ENCODE measurements at places on chromosomes 7 and 10.

GRCh38 chr10:109773288-109774120 is 149.8 kb downstream of the XPNPEP1 start:
- no peak for ATAC-seq

GRCh38 chr10:11026773-11027172 is 9.1 kb downstream of the CELF2 start:
- ATAC-seq, result no peak

DNA sequence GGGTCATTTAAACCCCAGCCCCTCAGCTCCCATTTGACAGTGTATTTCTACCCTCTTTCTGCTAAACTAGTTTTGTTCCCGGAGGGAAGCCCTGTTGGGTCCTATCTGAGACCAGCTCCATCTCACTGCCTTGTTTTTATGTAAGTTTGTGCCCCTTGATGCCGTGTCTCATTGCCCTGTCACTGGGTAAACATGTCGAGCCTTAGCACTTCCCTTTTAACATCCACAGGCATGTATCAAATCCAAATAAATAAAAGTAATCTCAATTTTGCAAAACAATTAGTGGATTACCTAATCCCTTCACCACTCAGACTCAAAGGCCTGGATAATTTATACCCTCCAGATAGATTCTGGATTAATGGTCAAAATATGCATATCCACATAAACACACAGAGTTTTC is 115.7 kb downstream of the CACNA2D1 start:
- no peak for ATAC-seq

GRCh38 chr7:129160161-129160905 is 15.8 kb downstream of the TSPAN33 start:
- ATAC-seq, result no peak

GRCh38 chr7:53111031-53111430 is 75.6 kb downstream of the POM121L12 start:
- ATAC-seq, result no peak

DNA sequence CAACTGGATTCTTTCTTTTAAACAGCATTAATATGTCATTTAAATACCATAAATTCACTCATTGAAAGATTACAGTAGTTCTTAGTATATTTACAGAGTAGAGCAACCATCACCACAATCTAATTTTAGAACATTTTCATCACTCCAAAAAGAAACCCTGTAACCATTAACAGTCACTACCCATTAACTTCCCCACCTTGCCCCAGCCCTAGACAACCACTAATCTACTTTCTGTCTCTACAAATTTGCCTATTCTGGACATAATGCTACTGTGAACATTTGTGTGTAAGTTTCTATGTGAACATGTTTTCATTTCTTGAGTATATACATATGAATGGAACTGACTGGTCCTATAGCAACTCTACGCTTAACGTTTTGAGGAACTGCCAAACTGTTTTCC is 42.4 kb downstream of the P4HA1 start:
- ATAC-seq, result no peak

DNA sequence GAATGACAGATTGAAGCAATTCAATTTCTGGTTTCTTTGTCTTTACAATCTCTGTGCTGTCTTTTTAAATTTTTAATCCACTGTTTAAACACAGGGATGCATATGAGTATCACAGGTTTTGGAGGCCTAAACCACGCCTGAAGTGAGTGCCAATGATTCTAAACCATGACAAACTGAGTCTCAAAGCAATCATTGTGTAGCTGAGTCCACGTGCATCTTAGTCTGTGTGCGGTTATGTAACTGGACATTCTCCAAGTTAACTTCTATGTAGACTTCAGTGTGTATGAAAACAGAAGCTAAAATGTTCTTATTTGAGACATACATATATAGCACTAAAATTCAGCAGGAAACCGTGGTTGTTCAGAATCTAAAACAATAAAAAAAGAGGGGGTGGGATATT is 79.3 kb upstream of the ST8SIA6 start:
- ATAC-seq, result no peak

DNA sequence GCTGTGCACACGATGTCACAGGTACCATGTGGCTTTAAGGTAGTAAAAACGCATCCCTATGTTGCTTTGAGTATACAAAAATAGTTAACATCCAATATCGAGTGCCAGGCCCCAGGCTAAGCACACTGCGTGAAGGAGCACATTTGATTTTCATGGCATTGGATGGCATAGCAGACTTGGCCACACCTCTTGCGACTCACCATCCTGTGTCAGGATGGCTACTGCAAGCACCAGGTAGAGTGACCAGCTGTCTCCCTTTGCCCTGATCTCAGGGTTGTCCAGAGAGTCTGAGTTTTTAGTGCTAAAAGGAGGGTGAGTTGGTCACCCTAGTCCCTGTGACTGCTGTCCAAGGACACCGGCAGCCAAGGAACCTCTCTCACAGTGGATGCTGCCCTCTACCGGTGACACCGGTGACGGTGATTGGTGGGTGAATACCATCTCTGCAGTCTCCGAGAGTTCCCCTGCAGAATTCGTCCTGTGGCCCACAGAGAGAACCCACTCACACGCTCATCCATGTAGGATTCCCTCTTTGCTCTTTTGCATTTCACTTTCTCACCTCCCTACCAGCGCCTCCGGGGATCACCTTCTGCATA is 76.1 kb downstream of the BICC1 start:
- no peak for ATAC-seq

GRCh38 chr10:103281753-103282152 is 4.8 kb downstream of the INA start:
- no peak for ATAC-seq

GRCh38 chr7:111960984-111961383 is 245.2 kb downstream of the DOCK4 start:
- no peak for ATAC-seq

GRCh38 chr10:12659706-12660105 is 310.4 kb downstream of the CAMK1D start:
- ATAC-seq, result no peak

GRCh38 chr7:97971120-97971989 is 18.6 kb downstream of the OCM2 start:
- no peak for ATAC-seq

DNA sequence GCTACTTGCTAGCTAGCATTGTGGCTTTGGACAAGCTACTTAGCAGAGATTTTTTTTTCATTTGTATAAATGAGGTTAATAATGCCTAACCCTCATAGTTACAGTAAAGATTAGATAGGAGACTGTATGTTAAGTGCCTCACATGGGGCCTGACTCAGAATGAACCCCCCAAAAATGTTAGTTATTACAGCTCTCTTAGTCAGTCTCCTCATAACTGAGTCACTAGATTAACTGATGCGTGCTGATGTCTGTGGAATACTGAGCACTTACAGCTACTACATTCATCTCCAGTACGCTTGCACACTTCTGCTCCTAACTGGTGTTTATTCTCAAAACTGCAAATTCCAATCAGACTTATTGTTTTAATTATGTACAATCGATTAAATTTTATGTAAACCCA is 315.3 kb downstream of the SNX13 start:
- no peak for ATAC-seq

- no peak for ATAC-seq
Observed at GRCh38 chr10:71023704-71024283, 135.4 kb upstream of the PCBD1 start.

- ATAC-seq, result no peak
Observed at GRCh38 chr7:29641651-29642050, 78.0 kb downstream of the PRR15 start.

DNA sequence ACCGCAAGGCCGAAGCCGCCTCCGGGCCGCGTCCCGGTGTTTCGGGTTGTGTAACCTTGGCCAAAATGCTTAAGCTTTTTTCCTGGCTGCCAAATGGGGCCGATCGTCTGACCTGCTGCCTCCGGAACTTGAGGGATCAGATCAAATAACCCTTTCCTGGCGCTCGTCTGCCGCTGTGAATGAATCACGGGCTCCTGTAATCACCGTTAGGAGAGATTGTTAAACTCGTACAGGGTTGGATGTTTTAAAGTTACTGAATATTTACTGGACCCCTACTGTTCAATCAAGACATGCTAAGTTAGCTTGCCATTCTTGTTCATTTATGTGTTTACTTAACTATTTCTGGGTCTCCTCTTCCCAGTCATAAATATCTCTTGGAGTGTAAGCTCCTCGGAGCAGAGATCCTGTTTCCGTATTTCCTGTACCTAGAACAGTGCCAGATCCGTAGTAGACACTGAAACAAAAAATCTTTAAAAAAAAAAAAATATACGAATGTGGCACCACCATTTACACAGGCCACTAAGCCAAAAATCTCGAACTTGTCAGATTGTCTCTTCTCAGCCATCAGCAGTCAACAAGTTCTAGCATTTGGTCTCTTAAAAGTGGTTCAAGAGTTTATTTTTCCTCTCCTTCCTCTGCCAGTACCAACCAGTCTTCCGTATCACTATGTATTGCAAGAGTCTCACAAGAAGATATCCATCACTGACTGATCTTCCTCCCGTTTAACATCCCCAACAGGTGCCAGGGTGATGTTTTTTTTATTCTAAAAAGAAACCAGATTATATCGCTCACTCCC is 650 bp upstream of the TM9SF3 start:
- ATAC-seq, result peak; percentile 77

DNA sequence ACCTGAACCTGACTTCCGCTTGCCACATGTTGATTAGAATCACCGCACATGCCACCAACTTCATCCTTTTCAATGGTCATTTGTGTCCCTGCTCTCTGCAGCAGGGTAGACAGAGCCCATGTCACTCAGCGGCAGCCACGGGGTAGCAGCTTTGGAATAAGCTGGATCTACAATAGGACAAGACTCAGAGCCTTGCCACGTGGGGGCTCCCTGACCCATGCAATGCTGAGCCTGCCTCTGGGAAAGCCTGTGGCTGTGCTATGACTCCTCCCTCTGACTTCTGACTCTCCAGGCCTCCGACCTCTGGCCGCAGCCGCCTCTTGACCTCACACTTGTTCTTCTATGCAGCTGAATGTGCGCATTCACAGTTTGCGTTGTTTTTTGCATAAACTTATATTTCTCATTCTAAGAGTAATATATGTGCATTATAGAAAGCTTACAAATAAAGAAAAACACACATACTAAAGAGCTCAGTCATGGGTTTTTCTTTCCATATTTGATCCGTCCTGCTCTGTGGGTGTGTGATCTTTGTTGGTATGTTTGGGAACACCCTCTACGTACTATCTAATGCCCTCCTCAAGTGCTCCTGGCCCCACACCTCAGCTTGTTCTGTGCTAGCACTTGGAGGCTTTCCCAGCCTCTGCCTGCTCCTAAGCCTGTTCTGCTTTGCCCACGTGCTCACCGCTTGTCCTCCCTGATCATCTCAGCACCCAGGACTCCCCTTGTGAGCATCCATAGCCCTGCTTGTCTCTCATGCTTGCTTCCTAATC is 198.0 kb upstream of the MKI67 start:
- ATAC-seq, result no peak

GRCh38 chr7:26675143-26675887 is 189.1 kb downstream of the SKAP2 start:
- no peak for ATAC-seq

GRCh38 chr7:118104812-118105441 is 79.0 kb upstream of the LSM8 start:
- ATAC-seq, result no peak

GRCh38 chr7:51640841-51641240 is 324.2 kb upstream of the COBL start:
- no peak for ATAC-seq

GRCh38 chr10:114881901-114882300 is 56.1 kb upstream of the TRUB1 start:
- ATAC-seq, result no peak

- no peak for ATAC-seq
Observed at GRCh38 chr10:112724404-112724991, 225.5 kb upstream of the TCF7L2 start.

- ATAC-seq, result peak; percentile 67
Observed at GRCh38 chr10:15439341-15439842, 68.3 kb upstream of the FAM171A1 start.

- ATAC-seq, result no peak
Observed at GRCh38 chr7:38284553-38284952, 11.1 kb upstream of the TARP start.

GRCh38 chr10:122013311-122013780 is 24.4 kb downstream of the TACC2 start:
- no peak for ATAC-seq

Data from gastroesophageal sphincter (tissue), 4 donors.